Gastroesophageal sphincter (tissue), 4 donors: ENCODE measurements at places on chromosomes 7 and 10. TPM values are rescaled to one million over a fixed set of nuclear protein-coding genes. Genes with fewer than 3 reads are reported as not detected.
A peak's percentile ranks its signal among the peaks of the same experiment; 100 is the strongest.

DNA sequence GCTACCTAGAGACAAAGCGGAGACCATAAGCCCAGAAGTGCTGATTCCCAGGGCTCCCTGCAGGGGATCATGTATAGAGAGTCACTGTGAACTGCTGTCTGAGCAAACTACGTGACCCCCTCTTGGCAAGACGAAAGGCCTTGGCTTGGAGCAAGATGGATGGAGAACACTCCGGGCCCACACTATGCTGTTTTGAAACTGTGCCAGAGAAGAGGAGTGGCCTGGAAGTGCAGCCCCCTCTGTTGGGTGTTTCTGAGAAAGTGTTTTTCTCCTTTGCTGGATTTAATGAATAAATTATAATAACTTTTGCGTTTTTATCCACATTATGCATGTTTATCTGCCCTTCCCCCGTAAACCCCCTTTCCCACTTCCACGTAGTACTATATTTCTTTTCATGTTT lies 639.3 kb upstream of the GALNT17 start:
- ATAC-seq = no peak

DNA sequence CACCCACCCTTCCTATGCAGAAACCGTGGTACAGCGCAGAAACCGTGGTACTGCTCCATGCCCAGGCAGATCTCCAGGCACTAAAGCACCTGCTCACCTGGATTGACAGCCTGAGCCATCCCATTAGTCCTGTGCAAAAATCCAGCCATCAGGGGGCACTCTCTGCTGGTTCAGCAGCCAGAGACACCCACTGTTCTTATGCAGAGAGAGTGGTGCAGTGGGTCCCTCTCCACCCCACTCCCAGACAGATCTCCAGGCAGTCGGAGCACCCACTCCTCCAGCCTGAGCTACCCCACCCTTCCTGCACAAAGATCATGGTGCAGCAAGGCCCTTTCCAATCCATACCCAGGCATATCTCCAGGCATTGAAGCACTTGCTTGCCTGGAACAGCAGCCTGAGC lies 219.8 kb downstream of the CTNNA3 start:
- no peak for ATAC-seq

DNA sequence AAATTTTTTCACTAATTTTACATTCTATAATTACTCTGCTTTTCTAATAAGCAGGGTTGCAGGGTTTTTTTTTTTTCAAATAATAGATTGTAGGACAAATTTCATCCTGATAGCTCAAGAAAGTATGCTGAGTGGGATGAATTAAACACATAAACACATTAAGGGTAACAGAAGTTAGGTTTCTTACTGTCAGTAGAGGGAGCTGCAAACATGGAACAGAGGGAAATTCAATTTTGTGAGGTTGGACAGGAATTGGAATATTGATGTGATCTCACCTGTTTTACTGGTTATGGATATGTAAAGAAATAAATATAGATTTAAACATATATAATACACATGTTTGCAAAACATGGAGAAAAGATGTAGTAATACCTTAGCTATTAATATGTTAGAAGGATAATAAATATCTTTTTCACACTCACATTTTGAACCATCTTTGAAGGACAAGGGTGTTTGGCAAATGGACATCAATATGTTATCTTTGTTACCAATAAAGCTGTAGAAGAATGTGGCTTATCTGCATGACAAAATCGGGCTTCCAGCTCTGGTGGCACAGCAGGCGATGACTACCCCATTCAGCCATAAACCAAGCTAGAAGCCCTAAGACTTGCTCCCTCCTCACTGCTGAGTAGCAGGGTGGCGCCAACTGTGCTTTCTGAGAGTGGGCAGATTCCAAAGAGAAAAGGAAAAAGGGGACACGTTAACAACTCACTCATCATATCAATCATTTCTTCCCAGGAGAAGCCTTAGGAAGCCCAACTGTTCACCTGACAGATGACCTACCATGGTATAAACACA lies 1257.4 kb downstream of the GATA3 start:
- no peak for ATAC-seq

DNA sequence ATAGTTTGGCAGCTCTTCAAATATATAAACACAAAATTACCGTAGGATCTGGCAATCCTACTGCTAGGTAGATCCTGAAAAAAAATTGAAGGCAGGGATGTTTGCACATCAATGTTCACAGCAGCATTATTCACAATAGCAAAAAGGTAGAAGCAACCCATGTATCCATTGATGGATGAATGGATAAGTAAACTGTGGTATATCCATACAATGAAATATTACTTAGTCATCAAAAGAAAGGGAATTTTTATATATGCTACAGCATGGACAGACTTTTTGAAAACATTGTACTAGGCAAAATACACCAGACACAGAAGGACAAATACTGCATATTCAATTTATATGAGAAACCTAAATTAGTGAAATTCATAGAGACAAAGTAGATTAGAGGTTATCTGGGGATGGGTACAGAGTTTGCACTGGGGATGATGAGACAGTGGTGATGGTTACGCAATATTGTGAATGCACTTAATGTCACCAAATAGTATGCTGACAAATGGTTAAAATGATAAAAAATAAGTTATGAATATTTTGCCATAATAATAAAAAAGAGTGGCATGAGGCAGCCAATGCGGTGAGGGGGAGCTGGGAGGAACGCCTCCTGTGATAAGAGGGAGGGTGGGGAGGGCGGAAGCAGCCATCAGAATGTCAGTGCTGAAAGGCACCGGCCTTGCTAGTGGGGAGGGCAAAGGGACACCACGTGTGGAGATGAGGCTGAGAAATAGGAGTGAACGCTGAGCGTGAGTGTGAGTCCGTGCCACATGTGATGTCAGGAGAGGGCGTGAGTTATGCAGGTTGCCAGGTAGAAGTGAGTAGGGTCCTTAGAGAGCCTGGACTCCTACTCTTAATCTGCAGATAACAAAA lies 386.1 kb upstream of the PODXL start:
- ATAC-seq = no peak

DNA sequence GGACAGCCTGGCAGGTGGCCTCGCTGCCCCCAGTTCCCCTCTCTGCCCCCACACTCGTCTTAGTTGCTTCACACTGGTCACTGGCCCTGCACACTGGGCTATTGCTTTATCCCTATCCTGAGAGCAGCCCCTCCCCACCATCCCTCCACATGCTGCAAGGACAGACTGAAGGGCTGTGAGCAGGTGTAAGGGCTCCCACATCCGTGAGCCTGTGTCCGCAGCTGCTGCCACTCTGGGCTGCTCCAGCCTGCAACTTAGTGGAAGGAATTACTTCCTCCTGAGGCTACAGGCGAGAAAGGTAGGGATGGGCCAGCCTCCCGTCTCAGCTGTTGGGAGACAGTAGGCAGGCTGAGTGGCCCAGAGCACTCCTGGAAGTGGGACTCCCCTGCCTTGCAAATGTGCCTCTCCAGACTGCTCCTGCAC lies 3.8 kb downstream of the RARRES2 start:
- no peak for ATAC-seq

Gene STEAP2
- total RNA-seq = 38.4 TPM

DNA sequence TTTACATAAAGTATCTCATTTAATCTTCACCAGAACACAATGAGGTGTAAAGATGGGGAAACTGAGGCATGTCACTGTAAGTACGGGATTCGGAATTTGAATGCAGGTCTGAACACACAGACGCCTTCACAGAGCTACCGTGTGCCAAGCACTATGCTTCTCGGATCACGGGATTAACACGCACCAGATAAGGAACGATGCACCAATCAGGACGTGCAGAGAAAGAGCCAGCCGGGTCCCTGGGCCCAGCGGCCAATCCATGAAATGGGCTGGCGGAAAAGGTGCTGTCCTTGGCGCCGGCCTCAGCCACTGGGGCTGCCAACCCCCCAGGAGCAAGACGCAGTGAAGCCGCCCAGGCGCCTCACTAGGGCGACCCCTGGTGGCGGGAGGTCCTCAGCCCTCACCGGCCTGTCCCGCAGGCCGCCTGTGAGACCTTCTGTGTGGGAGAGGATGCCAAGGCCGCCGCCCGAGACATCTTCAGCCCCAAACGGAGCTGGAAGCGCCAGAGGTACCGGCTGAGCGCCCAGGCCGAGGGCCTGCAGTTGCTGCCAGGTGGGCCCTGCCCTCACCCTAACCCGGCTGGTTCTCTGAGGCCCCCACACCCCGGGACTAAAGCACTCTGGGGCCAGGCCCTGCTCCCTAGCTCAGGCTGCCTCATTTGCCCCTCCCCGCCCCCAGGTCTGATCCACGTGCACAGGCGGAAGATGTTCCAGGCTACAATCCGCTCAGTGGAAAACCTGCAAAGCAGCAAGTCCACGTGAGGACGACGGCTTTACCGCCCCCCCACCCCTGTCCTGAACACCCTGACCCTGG lies 15.6 kb downstream of the ATG9B start:
- ATAC-seq = peak; percentile 49

Gene C7orf57
- not detected for total RNA-seq

Gene GGCT
- total RNA-seq = 29.0 TPM

- no peak for ATAC-seq
Observed at GRCh38 chr7:111409714-111410422, 152.4 kb downstream of the IMMP2L start.

DNA sequence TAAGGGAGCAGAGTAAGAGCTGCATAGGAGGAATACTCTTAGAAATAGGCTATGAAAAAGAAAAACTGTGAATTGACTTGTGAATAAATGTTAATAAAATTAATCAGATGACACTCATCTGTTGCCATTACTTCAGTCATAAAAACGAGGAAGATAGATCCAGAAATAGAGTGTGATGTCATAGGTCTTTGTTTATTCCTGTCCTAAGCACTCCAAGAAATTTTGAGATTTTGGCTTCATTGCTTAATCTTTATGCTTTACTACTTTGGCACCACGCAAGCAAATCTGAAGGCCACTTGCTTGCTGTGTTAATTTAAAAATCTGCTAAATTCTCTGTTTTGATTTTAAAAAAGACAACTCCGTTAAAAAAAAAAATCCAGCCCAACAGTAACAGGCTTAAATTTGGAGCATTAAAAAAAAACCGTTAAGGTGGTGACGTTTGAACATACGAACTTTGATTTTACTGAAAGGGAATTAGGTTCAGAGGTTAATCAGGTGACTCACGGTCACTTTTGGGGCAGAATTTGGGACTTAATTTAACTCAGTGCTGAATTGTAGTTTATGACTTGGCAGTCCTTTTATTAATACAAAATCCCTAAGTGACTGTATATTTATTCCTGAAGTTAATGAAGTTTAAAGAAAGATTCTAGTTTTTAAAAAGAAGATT lies 3.4 kb downstream of the IFRD1 start:
- ATAC-seq = no peak

Gene TWIST1
- total RNA-seq = 13.7 TPM

Gene MYO3A
- 0.12 TPM for total RNA-seq

Gene CFAP43
- total RNA-seq = not detected

- peak; percentile 92 for ATAC-seq
Observed at GRCh38 chr10:71212318-71213126, at the start of gene UNC5B. Gene UNC5B, plus strand, starts transcription at chr10:71212570. Its CDS starts 416 bp downstream, at chr10:71212986.

Gene KCND2
- 0.93 TPM for total RNA-seq

- ATAC-seq = no peak
Observed at GRCh38 chr10:16459423-16459939, 22.7 kb downstream of the PTER start.

DNA sequence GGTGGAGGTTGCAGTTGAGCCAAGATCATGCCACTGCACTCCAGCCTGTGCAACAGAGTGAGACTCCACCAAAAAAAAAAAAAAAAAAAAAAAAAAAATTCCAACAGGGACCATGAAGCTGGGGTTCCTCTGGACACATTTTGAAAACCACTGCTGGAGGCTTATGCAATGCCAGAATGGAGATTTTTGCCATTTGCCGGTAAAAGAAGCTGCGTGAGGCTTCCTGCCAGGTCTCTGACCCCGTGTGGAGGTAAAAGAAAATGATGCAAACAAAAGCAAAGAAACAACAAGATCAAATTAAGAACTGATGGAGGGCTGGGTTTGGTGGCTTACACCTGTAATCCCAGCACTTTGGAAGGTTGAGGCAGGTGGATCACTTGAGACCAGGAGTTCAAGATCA lies 30.5 kb upstream of the PDZD8 start:
- ATAC-seq = no peak
